ENCODE measurements at places on chromosomes 11 and 22. TPM values are rescaled to one million over a fixed set of nuclear protein-coding genes. Genes with fewer than 3 reads are reported as not detected.
A peak's percentile ranks its signal among the peaks of the same experiment; 100 is the strongest.

DNA sequence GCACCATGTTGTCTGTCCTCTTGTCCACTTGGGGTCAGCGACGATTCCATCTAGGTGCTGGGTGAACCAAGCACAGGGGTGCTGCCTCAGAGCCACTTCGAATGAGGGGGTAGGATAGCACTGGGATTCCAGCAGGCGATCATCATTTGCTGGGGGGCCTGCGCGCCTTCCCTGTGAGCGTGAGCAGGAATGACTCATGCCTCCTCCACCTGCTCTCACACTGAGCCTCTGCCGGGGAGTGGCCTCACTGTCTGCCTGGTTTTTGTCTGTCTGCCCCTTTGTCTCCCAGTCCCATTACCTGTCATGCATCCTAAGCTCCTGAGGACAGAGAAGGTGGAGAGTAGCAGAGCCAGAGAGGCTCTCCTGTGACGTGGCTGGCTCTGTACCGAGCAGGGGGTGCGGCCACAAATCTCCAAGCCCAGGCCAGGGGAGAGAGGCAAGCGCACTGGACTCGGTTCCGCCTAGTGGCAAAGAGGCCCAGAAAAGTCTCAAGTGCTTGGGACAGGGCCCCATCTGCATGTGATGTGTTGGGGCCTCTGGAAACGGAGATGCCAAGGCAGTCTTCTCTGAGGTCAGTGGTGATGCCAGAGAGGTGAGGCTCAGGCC, 30.8 kb downstream of the RSPH14 start:
- no peak for DNase-seq

- DNase-seq = peak; percentile 99
Measured at GRCh38 chr22:38187413-38188212, 6.0 kb upstream of the PLA2G6 start.

- DNase-seq = no peak
Measured at GRCh38 chr11:65842144-65842543, 8.4 kb downstream of the SNX32 start.

- DNase-seq = no peak
Measured at GRCh38 chr11:31651208-31651607, 141.6 kb downstream of the ELP4 start.

DNA sequence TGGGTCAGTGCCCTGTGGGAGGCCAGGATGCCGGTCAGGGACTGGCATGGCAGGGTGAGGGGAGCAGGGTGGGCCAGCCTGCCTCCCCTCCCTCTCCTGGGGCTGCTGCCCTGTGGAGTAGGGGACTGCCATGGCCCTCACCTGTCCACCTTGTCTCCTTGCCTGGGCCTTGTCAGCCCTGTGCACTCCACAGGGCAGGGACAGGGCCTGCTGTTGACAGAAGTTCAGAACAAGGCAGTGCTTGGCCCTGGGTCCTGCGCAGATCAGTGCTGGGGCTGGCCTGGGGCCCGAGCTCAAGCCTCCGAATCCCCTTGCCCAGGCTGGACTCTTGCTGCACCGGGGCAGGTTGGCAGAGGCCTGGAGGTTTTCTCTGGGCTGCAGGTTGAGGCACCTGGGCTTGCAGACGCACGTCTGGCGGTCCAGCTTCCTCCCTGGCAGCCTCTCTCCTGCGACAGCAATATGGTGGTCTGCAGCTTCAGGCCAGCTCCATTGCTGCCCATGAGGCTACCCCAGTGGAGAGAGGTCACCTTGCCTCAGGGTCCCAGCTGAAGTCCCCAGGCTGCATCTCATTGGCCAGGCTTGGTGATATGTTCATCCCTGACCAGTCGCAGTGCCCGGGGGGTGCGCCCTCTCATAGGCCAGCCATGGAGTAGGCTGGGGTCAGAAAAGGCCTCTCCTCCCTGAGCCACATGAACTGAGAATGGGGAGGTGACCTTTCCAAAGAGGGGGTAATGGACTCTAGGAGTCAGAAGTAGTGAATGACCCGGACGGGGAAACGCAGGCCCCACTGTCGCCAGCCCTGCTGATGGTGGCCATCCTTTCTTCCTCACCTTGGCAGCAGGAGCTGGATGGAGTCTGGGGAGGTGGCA, 21.5 kb upstream of the CHKA start:
- DNase-seq = no peak

- DNase-seq = peak; percentile 19
Measured at GRCh38 chr11:16195651-16196050, 160.7 kb downstream of the SOX6 start.

DNA sequence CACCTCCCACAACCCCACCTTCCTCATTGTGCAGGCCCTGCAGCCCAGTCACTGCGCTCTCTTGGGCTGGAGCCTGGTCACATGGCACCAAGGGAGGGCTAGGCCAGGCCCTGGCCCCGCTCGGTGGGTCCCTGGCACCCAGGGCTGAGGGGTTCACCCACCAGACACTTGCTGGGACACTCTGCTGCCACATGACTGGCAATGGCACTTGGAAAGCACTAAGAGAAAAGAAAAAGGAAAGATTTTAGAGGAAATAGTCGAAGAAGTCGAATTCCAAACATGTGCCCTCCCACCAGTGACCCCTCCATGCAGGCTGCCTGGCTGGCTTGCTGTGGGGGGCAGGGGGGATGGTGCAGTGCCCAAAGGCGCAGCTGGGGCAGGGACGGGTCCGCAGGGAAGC, 12.3 kb upstream of the TTLL8 start:
- no peak for DNase-seq

- no peak for DNase-seq
Measured at GRCh38 chr22:38415561-38416321, 39.3 kb downstream of the KCNJ4 start.

GRCh38 chr22:30262917-30263741, 3.5 kb downstream of the OSM start:
- DNase-seq = peak; percentile 67

Gene SNU13
- 73.8 TPM for total RNA-seq

Gene SAA4
- total RNA-seq = not detected

Gene DGAT2
- 0.43 TPM for total RNA-seq

Gene OPCML
- under 0.01 TPM for total RNA-seq

Gene PRR33
- not detected for total RNA-seq

Gene OR2D2
- 0.86 TPM for total RNA-seq

Gene OR5A1
- total RNA-seq = not detected

Gene HTR3A
- not detected for total RNA-seq
